CD4-positive, alpha-beta T cell treated with Interleukin-2 at 100 ng/mL for 4 hours (primary cell): ENCODE measurements at places on chromosomes 11 and 22.

- DNase-seq: no peak
These were observed 65.9 kb upstream of the SC5D start for GRCh38 chr11:121226415-121227263.

DNA sequence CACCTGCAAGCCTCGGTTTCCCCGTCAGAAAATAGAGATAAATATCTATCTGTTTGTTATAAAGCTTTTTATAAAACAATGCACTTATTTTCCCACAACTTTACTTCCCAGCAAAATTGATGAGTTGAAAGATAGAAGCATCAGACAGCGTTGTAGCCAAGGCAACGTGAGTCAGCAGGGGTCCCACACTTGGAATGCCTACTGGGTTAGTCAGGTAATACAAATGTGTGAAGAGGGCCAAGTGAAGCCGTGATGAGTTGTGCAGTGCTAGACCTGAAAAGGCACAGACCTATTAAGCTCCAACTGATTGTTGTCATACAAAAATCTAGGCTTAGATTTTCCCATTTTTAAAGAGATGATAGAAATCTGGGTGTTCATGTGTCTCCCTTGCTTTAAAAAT is 118.7 kb downstream of the PGR start:
- no peak for DNase-seq

DNA sequence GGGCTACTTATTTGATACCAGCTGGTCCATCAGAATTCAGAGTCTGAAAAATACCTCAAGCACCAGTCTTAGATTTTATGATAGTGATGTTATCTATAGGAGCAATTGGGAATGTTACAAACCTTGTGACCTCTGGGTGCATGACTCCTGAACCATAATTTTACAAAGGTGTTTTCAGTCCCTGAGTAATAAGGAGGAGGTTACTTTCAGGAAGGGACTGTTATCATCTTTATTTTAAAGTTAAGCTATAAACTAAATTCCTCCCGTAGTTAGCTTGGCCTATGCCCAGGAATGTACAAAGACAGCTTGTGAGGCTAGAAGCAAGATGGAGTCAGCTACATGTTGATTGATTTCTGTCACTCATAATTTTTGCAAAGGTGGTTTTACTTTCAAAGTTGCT is 101.9 kb downstream of the UVRAG start:
- DNase-seq: no peak

GRCh38 chr11:74685905-74686304 is 45.3 kb downstream of the CHRDL2 start:
- DNase-seq: peak; percentile 5

- DNase-seq: peak; percentile 14
These were observed 217.4 kb downstream of the SBF2 start for GRCh38 chr11:10076458-10077141.

DNA sequence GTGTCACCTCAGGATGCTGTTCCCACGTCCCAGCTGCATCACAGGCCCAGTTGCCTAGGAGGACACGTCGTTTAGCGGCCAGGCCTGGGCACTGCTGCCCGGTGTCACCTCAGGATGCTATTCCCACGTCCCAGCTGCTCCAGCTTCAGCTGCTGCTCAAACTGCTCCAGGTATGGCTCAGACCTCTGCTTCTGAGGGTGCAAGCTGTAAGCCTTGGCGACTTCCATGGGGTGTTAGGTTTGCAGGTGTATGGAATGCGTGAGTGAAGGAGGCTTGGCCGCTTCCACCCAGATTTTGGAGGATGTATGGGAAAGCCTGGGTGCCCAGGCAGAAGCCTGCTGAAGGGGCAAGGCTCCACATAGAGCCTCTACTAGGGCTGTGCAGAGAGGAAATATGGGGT is 205.3 kb upstream of the B3GAT1 start:
- no peak for DNase-seq

- no peak for DNase-seq
These were observed 3.7 kb upstream of the FGF3 start for GRCh38 chr11:69822676-69823494.

GRCh38 chr22:47059701-47060161 is 297.3 kb downstream of the TBC1D22A start:
- no peak for DNase-seq
